ENCODE measurements at places on chromosomes 3 and 15.

DNA sequence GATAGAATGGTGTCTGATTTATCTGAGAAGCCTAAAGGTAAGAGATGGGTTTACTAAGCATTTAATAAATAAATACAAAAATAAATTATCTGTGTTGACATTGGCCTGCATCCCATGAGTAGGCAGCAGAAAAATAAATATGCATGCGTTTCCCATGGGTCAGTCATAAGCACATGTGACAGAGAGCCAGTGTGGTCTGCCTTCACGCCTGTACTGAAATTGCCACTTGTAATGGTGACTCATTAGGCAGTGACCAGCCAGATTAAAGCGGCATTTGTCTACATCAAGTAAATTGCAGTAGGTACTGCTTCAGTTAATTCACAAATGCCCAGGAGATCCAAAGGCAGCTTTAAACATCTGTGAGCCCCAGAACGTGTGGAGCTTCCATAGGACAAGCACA, 399.6 kb downstream of the NAALADL2 start:
- DNase-seq = no peak

GRCh38 chr3:37453393-37454389, 279.3 kb upstream of the LRRFIP2 start:
- peak; percentile 27 for DNase-seq

- DNase-seq = no peak
Measured at GRCh38 chr15:45498701-45499100, 23.9 kb downstream of the SLC30A4 start.

DNA sequence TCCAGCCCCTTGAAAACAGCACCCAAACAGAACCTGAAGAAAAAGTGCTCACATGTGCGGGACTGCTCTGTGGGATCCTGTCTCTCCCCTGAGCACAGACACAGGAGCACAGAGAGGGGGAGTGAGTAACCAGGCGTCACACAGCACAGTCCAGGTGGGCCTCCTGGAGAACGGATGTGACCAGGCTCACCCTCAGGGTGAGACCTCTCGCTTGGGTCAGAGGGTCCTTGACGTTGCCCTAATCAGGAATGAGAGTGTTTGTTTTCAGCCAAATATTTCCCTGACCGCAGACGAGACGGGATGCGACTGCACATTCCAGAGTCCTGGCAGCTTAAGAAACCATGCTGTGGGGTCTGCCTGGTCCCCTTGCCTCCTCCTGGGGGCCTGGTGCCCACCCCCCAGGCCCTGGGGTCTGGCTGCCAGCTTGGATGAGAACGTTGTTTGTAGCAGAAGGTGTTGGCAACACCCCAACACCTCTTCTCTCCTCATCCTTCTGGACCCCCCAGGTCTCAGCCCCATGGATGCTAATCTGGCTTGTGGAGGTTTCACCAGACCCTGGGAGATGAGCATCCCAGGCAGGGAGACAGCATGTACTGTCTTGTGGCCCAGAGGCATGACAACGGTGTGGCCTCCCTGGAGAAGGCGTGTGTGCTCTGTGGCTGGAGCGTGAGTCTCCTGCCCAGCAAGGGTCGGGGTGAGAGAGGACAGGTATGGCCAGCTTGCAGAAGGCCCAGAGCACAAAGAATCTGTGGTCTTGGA, 42.1 kb upstream of the SLC6A6 start:
- DNase-seq = no peak

DNA sequence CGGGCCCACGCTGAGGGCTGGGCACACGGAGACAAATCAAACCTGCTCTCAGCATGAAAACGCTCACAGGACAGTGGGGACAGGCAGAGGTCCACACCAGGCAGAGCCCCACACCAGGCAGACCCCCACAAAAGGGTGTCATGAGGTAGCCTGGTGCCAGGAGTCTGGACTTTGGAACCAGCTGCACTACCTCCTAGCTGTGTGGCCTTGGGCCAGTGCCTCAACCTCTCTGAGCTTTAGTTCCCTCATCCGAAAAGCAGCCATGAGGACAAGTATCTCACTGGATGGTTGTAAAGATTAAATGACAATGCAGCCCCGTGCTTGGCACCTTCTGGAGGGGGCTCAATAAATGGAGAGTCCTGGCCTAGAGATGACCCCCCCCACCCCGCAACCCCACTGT, 16.5 kb upstream of the CRABP1 start:
- DNase-seq = no peak

DNA sequence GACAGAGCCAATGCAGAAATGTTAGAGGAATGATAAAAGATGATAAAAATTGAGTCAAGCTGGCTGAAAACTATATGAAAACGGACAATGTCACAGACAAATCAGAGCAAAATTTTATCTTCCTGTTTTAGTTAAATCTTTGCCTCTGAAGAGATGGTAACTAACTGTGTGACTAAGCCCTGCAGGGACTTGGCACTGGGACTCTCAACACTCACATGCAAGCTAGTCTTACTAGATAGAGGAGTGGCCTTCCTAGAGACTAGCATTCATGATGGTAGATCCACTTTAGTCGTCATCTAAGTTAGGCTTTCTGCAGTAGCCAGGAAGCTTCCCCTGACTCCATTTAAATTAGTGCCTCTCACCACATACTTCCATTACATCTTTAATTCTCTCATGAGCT, 4.1 kb downstream of the CCDC191 start:
- no peak for DNase-seq

- no peak for DNase-seq
Measured at GRCh38 chr3:88195951-88196434, 46.2 kb downstream of the C3orf38 start.

- no peak for DNase-seq
Measured at GRCh38 chr15:43881944-43882343, 55.1 kb downstream of the WDR76 start.

DNA sequence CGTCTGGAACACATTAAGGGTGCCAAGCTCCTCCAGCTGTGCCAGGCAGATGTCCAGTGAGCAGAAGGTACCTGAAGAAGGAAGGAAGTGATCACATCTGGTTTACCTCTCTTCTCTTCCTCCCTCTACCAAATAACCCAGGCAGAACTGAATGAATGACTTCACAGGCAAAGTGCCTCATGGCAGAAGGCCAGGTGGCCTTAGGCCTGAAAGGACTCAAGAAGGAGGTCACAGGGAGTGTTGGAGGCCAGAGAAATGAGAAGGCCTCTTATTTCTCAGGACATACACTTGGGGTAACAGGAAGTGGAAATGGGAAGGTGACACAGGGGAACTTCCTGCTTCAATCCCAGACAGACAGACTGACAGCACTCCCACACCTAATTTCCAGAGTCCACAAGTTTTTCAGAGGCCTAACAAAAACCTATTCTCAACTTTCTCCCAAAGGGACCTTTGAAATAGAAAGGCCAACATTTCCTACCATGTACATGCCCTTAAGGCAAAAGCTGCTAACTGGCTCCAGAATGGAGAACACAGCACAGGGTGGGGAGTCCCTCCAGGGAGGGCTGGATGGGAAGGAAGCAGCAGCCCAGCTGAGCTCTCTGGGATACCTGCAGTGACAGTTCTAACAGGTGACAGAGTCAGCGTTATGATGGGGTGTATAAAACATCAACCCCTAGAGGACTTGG, 17.6 kb upstream of the SIN3A start:
- no peak for DNase-seq

- no peak for DNase-seq
Measured at GRCh38 chr3:171274222-171274621, 186.0 kb downstream of the TNIK start.

DNA sequence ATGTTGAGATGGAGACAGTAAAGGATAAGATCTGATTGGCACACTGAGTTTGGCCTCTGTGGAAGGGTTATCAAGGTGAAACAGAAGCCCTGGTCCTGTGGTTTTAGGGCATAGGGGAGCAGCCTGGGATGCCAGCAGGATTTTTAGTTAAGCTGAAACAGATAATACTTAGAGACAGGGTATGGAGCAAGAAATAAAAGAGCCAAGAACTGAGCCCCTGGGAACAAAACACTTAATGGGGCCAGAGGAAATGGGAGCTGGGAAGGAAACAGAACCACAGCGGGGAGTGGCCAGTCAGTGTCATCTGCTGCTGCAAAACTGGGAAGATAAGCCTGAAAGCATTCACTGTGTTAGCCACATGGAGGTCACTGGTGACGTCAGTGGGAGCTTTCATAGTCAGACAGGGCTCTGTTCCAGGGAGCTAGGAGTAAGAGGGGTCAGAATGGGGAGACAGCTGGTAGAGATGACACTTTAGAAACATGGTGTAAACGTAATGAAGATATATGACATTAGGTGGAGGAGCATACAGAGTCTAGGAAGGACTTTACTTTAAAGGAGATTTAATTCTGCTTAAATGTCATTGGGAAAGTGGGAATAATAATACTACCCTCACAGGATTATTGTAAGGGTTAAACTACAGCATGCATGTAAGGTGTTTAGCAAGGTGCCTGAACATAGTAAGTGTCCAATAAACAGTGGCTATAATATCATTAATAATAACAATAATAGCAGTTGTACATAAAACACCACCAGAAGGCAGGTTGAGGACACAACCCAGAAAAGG, 172.7 kb upstream of the CTNNB1 start:
- DNase-seq = no peak

DNA sequence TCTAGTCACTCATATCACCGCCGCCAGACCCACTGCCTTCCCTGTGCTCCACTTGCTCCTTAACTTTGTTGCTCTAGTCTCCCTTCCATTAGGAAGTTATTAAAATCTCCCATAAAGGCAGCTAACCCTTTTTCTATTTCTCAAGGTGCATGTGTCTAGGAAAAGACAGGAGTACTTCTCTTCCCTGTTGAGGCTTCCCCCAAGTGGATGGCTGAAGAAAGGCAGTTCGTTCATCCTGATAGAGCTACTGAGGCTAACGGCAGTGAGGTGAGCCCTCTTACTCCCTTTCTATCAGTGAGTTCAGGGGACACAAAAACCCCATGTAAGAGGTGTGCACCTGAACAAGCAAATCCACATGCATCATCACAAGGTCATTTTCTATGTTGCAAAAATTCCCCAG, 397.8 kb downstream of the IGSF11 start:
- peak; percentile 12 for DNase-seq

DNA sequence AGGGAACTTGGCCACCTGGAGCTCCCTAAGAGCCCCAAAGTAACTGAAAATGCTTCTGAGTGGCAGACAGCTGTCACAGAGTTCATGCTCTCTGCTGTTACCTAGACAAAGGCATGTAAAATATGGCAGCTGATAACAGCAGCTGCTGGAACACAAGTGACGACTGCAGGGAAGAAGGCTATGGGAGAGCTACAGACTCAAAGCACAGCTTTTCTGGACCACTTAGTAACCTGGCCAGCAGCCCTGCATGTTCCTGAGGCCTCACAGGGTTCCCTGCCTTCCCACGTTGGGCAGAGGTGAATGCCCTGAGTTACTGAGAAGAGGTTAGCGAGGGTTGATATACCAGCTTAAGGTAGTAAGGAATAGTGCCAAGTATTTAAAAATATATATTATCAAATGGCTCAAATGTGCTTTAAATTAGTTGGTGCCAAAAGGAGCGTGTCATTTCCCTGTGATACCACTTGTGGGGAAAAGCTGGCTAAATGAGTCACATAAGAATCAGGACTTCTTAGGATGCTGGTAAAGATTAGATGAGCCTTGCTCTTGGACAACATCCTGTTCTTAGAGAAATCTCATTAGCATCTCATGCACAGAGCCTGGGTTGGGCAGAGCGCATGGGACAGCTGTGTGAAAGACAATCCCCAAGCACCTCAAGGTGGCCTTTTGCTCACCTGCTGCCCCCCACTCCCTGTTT, 76.4 kb upstream of the SCN5A start:
- DNase-seq = peak; percentile 71

- no peak for DNase-seq
Measured at GRCh38 chr15:38636597-38636996, 72.0 kb upstream of the RASGRP1 start.

DNA sequence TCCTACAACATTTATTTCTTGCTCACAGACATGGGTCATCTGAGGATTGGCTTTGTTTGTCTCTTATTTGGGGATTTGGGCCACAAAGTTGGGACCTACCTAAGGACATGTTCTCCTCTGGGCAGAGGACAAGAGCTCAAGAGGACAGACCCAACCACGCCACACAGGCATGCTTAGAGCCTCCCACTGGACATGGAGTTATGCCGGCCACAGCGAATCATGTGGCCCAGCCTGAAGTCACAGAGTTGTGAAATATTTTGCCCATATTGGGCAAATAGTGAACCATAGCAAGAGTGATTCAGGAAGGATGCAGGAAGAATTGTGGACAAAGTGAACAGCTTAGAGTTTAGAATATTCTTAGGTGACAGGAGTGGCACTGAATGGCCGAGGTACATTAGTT, 9.9 kb downstream of the TRAK1 start:
- DNase-seq = no peak

GRCh38 chr15:87349181-87349580, 907.4 kb downstream of the NTRK3 start:
- DNase-seq = peak; percentile 7

DNA sequence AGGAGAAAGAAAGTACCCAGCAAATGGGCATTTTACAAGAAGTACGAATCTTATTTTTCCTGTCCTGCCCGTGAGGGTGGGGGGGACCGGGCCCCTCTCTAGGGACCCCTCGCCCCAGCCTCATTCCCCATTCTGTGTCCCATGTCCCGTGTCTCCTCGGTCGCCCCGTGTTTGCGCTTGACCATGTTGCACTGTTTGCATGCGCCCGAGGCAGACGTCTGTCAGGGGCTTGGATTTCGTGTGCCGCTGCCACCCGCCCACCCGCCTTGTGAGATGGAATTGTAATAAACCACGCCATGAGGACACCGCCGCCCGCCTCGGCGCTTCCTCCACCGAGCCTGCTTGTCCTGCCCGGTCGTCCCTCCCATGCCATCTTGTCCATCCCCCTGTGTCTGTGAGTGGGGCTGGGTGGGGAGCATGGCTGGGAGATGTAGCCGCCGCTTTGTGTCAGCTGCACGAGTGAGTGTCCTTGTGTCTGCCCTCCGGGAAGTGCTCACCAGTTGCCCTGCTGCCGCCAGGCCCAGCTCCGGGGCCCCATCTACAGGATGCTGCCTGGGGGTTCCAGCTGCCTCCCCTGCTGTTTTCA, 9.7 kb upstream of the LMAN1L start:
- DNase-seq = no peak

GRCh38 chr3:8887435-8888300, 75.6 kb downstream of the RAD18 start:
- no peak for DNase-seq

- peak; percentile 67 for DNase-seq
Measured at GRCh38 chr15:48250640-48251076, 44.6 kb downstream of the SLC12A1 start.
